Left ventricle myocardium superior (tissue), 1 donor: ENCODE measurements at places on chromosomes 7 and 10.
A peak's percentile ranks its signal among the peaks of the same experiment; 100 is the strongest.

GRCh38 chr10:28686835-28687682, 9.7 kb downstream of the BAMBI start:
- no peak for DNase-seq

GRCh38 chr7:110187877-110188554, 902.9 kb upstream of the LRRN3 start:
- DNase-seq: no peak

GRCh38 chr10:6678211-6678803, 98.2 kb upstream of the PRKCQ start:
- DNase-seq: peak; percentile 42

DNA sequence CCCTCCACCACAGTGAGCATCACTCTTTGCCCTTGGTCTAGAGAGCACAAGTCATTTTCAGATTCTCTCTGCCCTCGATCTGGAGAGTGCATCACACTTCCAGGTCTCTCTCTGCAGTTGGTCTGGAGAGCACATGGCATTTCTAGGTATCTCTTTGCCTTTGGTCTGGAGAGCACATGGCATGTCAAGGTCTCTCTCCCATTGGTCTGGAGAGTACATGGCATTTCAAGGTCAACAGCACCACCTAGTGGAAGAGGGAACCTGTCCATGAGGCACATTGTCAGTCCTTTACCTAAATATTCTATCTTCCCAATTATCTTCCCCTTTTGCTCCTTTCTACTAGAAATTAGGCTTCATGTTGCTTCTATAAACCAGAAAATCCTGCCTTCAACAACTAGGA, 1139.4 kb downstream of the XPNPEP1 start:
- DNase-seq: no peak

DNA sequence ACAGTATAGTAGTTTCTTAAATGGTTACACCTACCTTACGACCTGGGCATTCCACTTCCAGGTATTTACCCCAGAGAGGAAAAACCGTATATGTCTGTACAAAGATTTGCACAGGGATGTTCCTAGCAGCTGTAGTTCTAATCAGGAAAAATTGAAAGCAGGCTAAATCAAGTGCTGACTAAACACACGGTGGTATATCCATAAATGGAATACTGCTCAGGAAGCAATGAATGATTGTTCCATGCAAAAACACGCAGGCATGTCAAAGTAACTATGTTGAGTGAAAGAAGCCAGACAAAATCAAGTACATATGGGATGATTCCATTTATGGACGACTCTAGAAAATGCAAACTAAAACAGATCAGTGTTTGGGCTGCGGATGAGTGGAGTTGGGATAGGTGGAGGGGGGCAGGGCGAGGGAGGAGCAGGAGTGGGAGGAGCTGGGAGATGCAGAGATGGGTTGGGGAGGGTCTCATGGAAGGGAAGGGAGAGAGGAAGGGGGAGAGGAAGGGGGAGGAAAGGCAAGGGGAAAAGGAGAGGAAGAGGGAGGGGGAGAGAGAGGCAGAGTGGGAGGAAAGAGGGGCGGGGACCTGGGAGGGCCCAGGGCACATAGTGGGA, 484 bp upstream of the MSRB2 start:
- no peak for DNase-seq

DNA sequence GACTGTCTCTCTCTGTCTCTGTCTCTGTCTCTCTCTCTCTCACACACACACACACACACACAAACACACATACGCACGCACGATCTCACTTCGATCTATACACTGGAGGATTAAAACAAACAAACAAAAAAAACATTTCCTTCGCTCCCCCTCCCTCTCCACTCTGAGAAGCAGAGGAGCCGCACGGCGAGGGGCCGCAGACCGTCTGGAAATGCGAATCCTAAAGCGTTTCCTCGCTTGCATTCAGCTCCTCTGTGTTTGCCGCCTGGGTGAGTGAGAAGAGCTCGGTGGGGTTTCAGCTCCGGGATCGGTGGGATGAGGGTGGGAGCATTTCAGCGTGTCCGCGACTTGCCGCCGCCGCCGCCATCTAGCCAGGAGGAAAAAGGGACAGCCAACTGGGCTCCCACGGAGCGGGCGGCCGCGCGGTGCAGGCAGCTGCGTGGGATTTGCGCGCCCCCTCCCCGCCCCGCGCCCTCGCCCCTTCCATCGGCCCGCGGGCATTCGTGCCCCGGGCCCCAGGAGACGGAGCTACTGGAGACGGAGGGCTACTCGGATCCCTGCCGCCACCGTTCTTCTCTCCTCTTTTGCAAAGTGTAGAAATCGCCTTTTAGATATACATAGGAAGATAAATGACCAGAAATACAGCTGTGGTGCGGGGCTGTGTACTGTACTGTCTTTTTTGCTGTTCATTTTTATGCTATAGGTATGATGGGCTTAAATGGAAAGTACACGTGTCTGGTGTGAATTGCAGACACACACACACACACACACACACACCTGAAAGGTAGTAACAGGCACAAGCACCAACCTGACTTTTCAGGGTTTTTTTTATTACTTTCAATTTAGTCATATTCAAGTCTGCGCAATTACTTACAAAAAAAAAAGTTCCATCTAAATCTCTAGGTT, 581 bp downstream of the PTPRZ1 start:
- DNase-seq: peak; percentile 18

GRCh38 chr7:87100326-87100725, 40.9 kb upstream of the ELAPOR2 start:
- no peak for DNase-seq

DNA sequence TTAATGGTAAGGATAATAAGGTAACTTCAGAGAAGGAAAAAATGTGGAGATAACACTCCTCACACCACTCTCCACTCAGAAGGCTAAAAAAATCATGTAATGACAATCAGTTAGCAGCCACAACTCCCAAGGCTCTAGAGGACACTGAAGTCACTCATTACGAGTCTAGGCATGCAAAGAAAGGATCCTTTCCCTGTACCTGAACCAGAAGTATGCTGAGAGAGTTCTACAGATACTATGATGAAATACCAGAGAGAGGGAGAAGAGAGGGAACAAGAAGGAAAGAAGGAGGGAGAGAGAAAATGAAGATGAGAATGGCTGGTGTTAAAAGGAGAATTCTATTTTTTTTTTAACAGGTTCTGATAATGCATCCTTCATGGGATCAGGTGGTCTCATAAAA, 224.3 kb upstream of the PLXNA4 start:
- DNase-seq: no peak

GRCh38 chr7:74362266-74362665, 73.1 kb downstream of the CLIP2 start:
- DNase-seq: no peak

- DNase-seq: no peak
Measured at GRCh38 chr7:13179011-13179582, 491.7 kb downstream of the ARL4A start.

DNA sequence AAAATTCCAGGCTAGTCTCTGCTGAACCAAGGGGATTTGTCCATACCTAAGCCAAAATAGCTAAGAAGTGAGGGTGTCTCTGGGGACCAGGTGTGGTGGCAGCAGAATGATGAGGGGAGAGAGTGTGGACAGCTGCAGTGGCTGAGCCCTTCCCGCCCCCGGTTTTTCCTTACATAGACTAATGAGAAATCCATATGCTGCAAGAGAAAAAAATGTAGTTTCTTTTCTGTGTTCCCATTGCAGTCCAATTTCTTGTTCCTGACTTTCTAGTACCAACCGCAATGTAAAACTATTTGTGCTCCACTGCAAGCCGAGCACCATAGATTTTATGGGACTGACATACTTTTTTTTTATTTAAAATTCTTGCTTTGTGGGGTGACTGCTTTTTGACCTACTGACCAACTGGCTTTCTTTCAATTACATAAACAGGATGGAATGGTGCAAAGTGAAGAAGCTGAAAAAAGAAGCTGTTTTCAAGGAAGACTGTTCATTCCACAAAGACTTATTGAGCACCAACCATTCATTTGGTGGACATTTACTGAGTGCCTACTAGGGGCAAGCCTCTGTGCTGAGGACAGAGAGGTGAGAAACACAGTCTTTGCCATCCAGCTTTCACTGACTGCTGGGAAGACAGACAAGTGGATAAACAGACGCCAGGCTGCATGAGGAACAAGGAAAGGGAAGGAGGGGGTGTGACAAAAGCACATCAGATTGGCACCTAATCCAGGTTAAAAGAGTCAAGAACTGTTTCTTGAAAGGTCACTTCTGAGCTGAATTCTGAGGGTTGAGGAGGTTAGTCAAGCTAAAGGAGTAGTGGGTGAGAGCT, 9.8 kb downstream of the CEP41 start:
- DNase-seq: no peak

DNA sequence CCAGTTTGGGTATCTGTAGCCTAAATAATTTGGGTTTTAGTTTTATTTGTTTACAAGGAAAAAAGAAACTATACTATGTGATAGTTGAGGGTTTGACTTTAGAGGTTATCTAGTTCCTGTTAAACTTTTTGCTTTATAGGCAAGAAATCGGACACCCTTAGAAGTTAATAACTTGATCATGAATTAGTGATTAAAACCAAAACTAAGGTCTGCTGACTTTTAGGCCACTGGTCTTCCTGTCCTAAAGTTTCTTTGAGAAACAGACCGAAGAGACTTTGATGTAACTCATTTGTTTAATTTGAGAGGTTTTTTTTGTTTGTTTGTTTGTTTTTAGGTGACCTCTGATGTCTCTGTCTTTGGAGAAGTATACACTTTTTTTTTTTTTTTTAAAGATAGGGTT, 59.7 kb downstream of the PHTF2 start:
- DNase-seq: no peak

DNA sequence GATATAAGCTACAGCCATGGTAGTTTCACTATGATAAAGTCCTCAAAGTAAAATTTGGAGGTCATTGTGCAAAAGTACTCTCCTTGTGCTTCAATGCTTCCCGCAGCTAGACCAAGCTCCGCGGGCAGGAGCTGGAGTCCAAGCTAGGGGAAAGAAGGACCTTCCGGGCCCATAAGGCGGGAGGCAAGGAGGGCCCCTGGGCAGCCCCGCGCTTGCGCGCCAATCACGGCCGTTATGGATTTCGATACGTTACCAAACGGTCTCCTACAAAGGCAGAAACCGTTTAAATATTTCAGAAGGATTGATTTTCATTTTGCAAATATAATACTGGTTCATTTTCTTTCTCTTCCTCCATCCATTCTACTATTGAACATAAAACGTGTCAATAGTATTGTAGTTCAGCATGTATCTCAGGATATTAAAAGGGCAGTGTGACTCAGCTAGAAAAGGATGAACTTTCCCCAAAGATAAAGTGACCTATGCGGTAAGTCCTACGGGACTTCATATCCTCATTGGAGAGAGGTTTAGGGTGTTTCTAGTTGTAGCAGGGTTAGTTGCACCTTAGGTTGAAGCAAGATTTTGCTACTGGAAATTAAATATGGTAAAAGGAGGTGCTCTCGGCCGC, 128.0 kb downstream of the KIF20B start:
- DNase-seq: no peak

- DNase-seq: no peak
Measured at GRCh38 chr10:3036155-3037021, 31.0 kb upstream of the PFKP start.

GRCh38 chr7:31710171-31710570, 23.2 kb downstream of the PPP1R17 start:
- no peak for DNase-seq

- DNase-seq: no peak
Measured at GRCh38 chr10:132549371-132549770, 11.8 kb downstream of the INPP5A start.

DNA sequence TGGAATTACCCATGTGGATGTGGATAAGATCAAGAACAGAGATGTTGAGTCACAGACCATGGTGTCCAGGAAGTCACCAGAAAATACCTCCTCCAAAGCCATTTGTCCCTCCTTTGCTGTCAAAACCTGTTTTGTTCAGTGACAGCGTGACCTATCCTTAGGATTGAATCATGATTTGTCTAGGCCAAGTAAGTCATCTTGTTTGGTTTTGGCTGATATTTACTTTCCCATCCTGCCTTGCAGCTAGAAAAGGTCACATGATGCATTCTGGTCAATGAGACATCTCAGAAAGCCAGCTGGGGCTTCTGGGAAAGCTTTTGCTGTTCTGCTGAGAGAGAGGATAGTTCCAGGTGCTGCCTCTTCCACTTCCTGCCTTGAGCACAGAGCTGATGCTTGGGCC, 225.3 kb upstream of the ZMIZ1 start:
- no peak for DNase-seq

DNA sequence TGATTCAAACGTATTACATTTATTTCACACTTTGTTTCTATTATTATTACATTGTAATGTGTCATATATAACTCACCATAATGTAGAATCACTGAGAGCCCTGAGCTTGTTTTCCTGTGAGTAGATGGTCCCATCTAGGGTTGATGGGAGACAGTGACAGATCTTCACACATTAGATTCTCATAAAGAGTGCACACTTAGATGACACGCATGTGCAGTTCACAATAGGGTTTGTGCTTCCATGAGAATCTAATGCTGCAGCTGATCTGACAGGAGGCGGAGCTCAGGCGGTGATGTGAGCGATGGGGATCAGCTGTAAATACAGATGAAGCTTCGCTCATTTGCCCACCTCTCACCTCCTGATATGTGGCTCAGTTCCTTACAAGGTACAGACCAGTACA, 36.1 kb downstream of the BMPER start:
- no peak for DNase-seq

DNA sequence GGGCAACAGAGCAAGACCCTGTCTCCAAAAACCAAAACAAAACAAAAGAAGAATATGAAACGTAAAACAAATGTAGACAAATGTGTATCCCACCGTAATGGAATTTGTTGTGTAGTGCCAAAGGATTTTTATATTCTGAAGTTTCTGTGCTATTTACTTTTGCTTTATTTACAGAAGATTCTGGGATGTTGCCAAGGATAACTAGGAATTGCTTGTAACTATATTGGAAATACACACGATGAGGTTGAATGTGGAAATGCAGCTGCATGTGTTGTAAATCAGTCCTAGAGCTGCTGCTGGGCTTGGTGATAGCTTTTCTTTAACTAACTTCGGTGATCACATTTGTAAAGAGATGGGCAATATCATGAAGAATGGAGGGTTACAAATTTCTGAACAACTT, 39.5 kb downstream of the GALNT17 start:
- DNase-seq: no peak

GRCh38 chr7:37532636-37533035, 84.0 kb upstream of the ELMO1 start:
- DNase-seq: no peak

DNA sequence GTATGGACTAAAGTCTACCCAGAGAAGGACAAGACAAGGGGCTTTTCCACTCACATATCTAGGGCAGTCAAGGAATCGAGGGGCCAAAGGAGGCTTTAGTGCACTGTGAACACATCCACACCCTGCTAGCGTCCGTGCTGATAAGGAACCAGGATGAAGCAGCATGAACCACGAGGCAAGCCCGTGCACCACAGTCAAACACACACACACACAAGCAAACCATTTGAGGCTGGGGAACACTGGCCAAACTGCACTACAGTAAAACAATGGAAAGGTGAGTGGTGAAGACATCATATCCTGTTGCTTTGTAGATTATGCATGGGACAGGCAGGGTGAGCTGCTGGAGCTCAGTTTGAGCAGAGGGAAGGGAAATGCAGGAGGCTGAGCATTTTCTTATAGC, 177.4 kb upstream of the CDCA7L start:
- DNase-seq: no peak

GRCh38 chr10:11017000-11017569, 587 bp upstream of the CELF2 start:
- DNase-seq: no peak

GRCh38 chr7:121447911-121448300, 51.8 kb upstream of the FAM3C start:
- DNase-seq: no peak

- DNase-seq: no peak
Measured at GRCh38 chr7:70072220-70072619, 473.9 kb downstream of the AUTS2 start.

GRCh38 chr10:103638948-103639347, 145.4 kb downstream of the NEURL1 start:
- DNase-seq: no peak
